ENCODE measurements at places on chromosomes 2 and 18.

DNA sequence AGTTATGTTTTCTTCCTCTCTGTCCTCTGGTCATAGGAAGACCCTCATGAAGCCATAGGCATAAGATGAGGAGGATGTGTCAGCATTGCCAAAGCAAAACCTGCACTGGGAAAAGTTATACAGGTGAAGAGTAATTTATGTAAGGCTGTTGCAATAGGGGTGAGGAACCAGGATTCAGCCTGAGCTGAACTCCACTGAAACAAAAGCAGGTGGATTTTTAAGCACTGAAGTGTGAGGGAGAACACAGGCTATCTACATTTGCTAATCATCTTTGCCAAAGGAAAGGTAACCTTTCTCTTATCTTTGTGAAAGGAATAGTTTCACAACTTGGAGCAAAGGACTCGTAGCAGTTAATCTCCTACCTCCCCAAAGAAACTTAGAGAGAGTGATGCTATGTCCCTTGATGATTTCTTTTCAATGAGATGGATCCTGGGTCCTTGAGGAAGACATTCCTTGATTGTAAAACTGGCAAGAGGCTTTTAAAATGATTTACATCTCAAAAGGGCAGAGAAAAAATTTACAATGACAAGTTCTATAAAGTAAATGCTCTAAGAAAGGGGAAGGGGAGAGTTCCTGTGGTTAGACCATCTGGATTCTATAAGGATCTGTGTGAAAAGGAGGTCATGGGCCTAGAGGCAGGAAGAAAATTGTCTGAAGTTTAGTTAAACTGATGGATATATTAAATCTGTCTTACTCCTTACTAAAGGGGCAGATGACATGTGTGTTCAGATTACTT is 385.4 kb upstream of the CDH7 start:
- no peak for DNase-seq

GRCh38 chr2:46273225-46273863 is 23.9 kb upstream of the EPAS1 start:
- DNase-seq = no peak

DNA sequence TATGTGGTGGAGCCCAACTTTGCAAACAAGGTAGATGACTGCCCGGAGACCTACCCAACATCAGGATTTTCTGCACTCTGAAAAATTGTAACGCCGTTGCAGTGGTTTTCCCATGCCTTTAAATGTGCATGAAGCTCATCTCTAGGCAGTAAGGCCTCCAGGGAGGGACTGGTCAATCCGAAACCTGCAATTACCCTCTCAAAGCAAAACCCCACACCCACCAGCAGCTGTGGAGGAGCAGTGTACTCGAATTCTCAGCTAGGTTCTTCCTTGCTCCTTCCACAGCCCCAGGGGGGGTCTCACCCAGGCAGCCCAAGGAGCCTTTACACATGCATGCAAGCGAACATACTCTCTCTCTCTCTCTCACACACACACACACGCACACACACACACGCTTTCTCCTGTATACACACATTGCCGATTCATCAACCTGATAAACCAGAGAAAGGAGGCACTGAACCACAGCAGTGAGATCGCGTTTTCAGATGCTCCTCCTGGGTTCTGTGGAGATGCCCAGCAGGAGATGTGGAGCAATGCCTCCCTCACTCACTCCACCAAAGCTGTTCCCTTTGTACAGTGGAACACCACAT is 109.2 kb downstream of the VIT start:
- DNase-seq = no peak

GRCh38 chr18:56563568-56563967 is 74.8 kb downstream of the TXNL1 start:
- DNase-seq = peak; percentile 88
